ENCODE measurements at places on chromosomes 7 and 10. TPM values are rescaled to one million over a fixed set of nuclear protein-coding genes. Genes with fewer than 3 reads are reported as not detected.
A peak's percentile ranks its signal among the peaks of the same experiment; 100 is the strongest.

The OR2A5 gene
- not detected for total RNA-seq

The BICC1 gene
- total RNA-seq: 0.49 TPM

The STAG3 gene
- total RNA-seq: not detected

The ZPBP gene
- not detected for total RNA-seq

The INHBA gene
- total RNA-seq: 3.1 TPM

The SH2D4B gene
- total RNA-seq: not detected

The GLRX3 gene
- 173 TPM for total RNA-seq

The COL28A1 gene
- total RNA-seq: 0.12 TPM

- DNase-seq: peak; percentile 59
Observed at GRCh38 chr7:20798081-20798693, 11.5 kb upstream of the SP8 start.

DNA sequence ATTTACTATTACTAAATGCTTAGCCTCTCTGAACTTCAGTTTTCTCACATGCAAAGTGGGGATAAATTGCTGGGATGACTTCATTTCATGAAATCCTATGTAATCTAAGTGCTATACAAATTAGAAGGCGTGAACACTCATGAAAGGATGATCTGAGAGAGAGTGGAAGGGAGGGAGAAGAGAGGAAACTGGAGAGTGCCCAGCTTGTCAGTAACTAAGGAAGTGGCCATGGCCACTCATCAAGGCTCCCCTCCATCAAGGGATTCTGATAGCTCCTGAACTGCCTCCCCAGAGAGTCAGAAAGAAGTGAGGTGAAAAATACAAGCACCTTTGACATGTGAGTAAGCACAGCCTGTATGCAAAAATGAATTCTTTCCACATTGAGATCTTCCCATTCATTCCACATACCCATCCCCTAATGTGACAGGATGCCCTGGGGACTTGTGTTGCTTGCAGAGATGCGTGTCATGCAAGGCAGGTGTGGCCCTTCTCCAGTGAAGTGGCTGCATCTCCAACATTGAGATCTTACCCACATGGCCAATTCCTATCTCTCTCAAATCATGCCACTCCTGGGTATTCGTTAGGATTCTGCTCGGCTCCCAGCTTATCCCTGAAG is 76.5 kb upstream of the ITPRID1 start:
- DNase-seq: no peak

DNA sequence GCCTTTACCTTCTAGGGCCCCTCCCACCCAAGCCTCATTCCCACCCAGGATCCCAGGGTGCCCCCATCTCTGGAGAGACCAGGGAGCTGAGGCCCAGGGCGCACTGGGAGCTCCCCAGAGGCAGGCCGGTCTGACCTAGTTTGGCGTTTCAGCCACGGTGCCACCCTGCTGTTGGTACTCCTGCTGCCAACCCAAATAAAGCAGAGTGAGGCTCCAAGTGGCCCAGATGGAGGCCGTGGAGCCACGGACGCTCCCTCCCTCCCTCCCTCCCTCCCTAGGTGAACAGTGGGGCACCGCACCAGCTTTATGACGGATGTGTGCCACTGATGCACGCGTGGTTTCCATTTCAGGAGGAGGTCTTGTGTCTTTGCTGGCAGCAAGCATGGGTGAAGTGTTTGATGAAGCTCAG is 1.8 kb downstream of the INPP5A start:
- no peak for DNase-seq

DNA sequence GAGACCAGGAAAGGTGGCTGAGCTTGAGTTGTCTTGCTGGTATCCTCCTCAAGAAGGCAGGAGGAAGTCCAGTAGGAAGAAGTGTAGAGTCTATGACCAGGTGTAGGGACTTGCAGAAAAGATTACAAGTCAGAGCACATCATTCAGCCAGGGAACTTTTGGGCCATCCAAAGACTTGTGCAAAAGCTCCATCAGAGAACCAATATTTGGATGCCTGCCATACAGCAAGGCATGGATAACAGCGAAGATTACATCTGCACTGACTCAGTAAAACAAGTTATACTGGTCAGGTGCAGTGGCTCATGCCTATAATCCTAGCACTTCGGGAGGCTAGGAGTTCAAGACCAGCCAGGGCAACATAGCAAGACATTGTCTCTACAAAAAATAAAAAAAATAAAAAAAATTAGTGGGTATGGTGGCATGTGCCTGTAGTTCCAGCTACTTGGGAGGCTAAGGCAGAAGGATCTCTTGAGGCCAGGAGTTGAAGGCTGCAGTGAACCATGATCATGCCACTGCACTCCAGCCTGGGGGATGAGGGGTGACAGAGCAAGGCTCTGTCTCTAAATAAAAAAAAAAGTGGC is 13.2 kb upstream of the NMT2 start:
- DNase-seq: no peak

GRCh38 chr7:45812946-45813345 is 59.9 kb downstream of the CCDC201 start:
- DNase-seq: no peak

GRCh38 chr10:96719850-96720421 is 378 bp downstream of the PIK3AP1 start:
- DNase-seq: no peak

- DNase-seq: no peak
Observed at GRCh38 chr10:13775786-13776775, 189.3 kb downstream of the PRPF18 start.

DNA sequence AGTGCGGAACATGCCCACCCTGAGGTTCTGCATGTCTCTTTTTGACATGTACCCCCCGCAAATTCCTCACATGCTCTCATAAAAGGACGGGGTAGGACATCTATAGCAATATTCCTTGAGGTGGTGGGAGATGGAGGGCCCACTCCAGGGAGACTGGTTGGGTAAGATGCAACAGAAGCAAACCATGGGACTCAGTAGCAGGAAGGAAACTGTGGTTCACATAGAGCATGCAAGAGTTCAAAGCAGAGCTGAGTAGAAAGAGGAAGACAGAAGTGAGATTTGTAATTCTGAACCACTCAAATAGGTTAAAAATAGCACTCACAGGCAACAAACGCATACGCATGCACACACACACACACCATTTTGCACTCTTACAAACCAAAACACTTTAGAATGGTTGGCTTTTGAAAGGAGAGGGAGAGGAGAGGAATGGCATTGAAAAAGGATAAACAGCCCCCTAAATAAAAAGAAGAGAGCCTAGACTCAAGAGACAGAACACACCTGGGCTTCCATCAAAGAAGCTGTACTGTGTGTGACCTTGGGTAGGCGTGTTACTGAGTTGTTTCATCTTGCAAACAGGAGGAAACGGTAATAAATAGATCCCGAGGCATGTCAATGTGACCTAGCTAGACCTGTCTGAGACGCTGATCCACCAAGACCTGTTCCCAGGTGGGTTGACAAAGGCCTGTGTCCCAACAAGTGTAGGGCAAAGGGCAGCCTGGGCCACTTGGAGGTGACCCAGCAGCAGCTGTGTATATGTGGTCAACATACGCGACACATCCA is 77.6 kb upstream of the LRRC4 start:
- DNase-seq: no peak

GRCh38 chr10:104096692-104097091 is 11.0 kb upstream of the COL17A1 start:
- DNase-seq: no peak

DNA sequence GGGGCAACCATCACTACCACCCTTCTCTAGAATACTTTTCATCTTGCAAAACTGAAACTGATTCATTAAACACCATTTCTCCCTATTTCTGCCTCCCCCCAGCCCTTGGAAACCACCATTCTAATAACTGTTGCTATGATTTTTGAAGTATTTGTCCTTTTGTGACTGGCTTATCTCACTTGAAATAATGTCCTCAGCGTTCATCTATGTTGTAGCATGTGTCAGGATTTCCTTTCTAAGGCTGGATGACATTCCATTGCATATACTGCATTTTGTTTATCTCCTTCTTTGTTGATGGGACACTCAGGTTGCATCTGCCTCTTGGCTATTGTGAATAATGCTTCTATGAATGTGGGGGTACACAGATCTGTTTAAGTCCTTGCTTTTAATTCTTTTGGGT is 327.6 kb upstream of the ZNF32 start:
- DNase-seq: no peak

DNA sequence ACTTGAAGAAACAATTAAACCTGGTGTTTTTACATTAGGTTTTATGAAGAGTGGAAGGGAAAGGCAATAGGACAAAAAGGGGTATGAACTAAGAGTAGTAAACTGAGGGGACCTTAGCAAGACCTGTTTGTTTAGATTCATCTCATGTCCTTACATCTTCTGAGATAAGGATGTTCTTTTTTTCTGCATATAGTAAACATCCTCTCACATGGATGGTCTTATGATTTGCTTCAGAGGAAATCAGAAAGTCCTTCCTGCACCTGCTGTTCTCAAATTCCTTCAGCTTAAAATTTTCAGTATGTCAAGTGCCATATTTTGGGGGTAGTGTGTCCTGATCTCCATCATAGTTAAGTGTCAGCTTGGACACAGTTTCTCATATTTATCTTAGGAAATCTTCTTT is 232.6 kb downstream of the ADK start:
- DNase-seq: no peak

GRCh38 chr7:157405501-157405900 is 68.7 kb downstream of the DNAJB6 start:
- DNase-seq: no peak

DNA sequence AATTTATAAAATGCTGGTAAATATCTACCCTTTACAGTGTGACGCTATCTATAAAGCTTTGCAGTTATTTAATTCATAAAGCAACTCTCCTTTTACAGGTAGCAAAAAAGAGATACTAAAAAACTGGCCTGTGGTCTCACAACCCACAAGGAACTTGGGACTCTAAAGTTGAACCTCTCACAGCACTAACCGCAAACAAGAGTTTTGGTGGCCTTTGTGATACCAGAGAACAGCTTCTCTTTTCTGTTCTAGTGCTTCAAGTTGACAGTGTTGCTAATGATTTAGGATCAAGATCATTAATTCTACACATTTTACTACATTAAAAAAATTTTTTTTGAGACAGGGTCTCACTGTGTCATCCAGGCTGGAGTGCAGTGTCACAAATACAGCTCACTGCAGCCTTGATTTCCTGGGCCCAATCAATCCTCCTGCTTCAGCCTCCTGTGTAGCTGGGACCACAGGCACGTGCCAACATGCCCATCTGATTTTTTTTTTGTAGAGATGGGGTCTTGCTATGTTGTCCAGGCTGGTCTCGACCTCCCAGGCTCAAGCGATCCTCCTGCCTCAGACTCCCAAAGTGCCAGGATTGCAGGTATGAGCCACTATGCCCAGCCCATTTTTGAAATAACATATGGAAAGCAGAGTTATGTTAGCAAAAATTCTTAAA is 56.0 kb upstream of the ST8SIA6 start:
- DNase-seq: no peak

DNA sequence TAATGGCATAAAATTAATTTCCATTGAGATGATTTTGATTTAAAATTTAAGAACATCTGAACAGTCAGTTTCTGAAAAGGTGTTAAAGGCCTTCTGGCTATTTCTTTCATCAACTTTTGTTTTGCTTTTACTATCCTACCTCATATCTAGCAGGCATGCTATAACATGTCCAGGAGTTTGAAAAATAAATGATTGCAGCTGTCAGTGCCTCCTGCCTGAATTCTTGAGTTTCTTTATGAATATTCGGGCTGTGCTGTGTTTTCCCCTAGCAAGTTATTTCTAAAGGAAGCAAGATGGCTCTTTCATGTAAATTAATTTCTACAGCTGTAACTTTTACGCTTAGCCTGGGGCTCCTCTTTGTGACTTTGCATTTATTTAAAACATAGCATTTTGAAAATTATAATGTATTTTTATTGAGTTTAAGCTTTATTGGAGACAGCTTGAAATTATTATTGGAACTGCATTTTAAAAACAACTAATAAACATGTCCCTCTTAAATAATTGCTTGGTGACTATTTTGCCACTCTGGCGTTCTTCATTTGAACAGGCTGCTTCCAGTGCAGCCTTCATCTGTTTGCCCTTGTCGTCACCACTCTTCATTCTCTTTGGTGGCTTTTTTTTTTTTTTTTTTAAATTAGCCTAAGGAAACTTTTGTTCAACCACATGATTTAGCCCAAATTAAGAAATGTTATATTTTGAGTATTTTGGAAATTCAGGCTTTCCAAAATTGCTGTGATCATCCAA is 1083.4 kb upstream of the LRRN3 start:
- DNase-seq: no peak

GRCh38 chr7:91993976-91994375 is 53.3 kb downstream of the AKAP9 start:
- no peak for DNase-seq

DNA sequence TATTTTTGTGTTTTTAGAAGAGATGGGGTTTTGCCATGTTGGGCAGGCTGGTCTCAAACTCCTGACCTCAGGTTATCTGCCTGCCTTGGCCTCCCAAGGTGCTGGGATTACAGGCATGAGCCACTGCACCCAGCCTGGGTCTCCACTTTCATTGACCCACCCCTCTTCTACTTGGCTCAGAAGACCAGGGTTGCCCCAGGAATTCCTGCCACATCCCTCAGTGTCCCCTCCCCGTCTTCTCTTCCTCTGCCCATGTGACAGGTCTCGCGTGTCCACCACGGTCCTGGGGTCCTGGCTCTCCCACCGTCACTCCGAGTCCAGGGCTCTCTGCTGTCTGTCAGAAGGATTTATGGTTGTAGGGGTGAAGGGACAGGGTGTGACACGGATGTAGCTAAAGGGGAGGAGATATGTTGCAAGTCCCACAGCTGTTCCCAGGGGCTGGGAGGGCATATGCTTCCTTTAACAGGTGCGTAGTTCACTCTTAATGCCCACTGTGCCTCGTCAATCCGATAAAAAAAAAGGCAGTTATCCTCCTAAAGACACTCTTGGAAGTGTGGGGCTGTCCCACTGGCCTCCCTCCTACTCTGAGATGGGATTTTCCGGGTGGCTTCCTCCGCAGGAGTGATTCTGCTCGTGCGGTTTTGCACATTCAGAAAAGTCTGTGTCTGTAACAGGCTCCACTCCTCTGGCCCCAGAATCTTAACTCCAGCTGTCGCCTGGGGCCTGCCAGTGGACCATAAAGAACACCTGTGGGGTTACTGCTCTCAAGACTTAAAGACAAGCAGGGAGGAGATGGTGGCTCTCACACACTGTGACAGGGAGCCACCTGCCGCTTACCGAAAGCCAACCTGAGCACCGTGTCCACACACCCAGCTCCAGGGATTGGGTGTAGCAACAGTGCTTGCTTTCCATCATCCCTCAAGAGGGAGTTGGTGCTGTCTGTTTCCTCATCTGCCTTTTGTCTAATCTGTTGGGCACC is 36.7 kb upstream of the SHH start:
- DNase-seq: no peak

DNA sequence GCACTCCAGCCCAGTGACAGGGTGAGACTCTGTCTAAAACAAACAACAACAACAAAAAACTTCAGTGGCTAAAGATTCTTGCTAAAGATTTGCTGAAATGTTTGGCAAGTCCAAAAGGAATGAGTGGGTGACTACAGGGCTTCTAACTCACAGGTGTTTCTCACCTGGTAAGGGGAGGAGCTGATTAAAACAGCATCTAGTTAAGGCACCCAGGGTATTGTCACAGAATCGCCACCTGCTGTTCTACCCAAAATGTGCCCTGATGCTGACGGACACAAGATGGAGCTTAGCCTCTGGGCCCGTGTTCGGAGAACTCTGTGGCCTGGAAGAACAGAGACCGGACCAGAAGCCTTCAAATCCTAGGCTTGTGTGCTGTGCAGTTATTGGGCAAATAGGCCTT is 336.0 kb upstream of the GALNT17 start:
- DNase-seq: no peak

- DNase-seq: no peak
Observed at GRCh38 chr7:41578700-41579099, 124.2 kb downstream of the INHBA start.

GRCh38 chr10:11510736-11511135 is 100.7 kb downstream of the USP6NL start:
- no peak for DNase-seq

GRCh38 chr7:918118-918425 is 36.4 kb downstream of the ADAP1 start:
- DNase-seq: no peak

GRCh38 chr7:28292834-28293526 is 112.4 kb upstream of the JAZF1 start:
- no peak for DNase-seq

Measured in NCI-H460 (cell line).